ENCODE measurements at places on chromosomes 13 and 19.

- no peak for DNase-seq
Observed at GRCh38 chr13:74860789-74861188, 621.2 kb downstream of the TBC1D4 start.

- no peak for DNase-seq
Observed at GRCh38 chr13:61144834-61145593, 270.6 kb downstream of the PCDH20 start.

DNA sequence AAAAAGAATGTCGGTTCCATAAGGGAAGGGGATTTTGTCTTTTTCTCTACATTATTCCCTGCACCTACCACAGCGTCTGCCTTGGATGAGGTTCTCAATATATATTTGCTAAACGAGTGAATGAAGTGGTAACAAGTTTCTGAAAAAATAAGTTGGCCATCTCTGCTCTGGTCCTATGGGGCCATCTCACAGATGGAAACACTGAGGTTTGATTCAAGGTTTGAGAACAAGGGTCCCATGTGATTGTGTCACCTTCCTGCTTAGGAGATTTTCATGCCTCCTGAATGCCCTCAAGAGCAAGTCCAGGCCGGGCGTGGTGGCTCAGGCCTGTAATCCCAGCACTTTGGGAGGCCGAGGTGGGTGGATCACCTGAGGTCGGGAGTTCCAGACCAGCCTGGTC, 3.2 kb downstream of the MYPOP start:
- DNase-seq, result no peak

DNA sequence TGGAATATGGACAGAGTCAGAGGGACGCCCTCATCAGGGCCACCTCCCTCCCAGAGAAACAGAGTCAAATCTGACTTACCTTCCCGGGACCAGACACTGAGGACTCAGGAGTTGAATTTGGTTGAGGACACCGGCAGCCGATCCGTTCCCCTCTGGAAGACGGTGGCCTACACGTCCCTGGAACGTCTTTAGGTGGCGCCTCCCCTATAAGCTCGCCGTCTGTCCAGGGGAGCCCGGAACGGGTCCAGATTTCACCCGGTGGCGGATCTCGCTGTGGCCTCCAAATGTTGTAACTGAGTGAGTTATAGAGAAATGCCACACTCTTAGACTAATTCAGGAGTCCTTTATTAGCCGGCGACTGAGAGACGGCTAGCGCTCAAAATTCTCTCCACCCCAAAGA, 9.0 kb downstream of the TNFSF14 start:
- DNase-seq, result no peak

- no peak for DNase-seq
Observed at GRCh38 chr13:46587807-46588418, 34.9 kb downstream of the LRCH1 start.

DNA sequence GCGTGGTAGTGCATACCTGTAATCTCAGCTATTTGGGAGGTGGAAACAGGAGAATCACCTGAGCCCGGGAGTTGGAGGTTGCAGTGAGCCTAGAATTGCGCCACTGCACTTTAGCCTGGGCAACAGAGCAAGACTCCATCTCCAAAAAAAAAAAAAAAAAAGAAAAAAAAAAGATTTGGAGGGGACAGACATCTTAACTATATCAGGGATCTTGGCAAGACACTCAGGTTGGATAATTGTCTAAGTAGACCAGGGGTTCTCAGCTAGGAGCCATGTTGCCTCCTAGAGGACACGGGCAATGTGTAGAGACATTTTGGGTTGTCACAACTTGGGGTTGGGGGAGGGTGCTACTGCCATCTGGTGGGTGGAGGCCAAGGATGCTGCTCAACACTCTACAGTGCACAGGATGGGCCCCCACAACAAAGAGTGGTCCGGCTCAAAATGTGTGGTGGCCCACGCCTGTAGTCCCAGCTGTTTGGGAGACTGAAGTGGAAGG, 1.9 kb upstream of the ZNF580 start:
- DNase-seq, result peak; percentile 38

DNA sequence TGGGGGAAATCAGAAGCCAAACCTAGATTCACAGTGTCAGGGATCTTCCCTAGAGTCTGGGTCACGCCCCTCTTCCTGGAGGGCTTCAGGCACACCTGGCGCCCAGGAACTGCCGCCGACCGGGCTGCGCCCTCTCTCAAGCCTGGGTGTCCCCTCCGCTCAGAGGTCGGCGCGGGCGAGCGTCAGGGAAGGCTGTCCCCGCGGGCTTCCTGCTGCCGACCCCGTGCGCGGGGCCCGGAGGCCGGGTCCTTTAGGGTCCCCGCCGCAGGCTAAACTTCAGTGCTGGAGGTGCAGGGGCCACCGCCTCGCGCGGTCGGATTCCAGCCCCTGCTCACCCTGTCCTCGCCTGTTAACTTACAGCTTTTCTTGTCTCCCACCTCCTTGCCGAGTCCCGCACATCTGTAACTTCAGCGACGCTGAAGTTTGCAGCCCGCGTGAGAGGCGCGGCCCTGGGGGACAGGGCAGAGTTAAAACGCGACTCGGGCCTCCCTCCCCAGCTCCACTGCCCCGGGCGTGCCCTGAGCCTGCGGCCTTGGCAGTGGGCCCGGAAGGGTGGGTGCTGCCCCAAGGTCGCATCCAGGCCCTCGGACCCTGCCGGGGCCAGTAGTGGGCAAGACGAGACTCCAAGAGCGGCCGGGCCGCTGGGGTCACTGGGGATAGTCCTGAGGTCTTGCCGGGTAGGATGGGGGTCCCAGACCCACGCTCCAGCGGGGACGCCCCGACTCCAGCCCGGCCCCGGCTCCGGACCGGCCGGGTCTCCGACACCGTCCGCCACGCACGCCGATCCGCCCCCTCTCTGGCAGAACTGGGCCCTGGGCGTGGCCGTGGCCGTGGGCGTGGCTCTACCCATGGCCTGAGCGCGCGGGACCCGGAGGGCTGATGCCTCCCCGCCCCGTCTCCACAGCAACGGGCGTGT, 95.6 kb upstream of the ZNF98 start:
- no peak for DNase-seq

GRCh38 chr19:9353011-9353410, 9.8 kb upstream of the ZNF177 start:
- DNase-seq, result no peak

DNA sequence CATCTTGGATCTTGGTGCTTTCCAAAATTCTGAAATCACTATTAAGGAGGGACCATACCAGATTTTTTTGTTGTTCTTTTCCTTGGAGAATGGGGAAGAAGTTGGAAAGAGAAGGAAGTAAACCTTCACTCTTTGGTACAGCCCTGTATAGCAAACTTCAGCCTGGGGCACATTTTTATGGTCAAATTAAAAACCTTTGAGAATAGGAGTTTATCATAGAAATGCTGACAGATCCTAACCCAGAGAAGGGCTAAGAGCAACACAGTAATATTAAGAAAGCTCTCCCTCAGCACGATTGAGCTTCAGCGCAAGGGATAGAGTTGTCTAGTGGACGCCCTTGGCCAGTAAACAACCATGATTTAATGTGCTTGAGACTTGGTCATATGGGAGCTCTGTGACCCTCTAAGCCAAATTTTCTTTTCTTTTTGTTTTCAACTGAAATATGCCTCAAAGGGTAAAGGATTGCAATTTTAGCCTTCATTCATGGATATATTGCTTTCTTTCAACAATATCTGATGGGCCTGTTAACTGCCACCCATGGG, 294.3 kb upstream of the MAB21L1 start:
- DNase-seq, result no peak

DNA sequence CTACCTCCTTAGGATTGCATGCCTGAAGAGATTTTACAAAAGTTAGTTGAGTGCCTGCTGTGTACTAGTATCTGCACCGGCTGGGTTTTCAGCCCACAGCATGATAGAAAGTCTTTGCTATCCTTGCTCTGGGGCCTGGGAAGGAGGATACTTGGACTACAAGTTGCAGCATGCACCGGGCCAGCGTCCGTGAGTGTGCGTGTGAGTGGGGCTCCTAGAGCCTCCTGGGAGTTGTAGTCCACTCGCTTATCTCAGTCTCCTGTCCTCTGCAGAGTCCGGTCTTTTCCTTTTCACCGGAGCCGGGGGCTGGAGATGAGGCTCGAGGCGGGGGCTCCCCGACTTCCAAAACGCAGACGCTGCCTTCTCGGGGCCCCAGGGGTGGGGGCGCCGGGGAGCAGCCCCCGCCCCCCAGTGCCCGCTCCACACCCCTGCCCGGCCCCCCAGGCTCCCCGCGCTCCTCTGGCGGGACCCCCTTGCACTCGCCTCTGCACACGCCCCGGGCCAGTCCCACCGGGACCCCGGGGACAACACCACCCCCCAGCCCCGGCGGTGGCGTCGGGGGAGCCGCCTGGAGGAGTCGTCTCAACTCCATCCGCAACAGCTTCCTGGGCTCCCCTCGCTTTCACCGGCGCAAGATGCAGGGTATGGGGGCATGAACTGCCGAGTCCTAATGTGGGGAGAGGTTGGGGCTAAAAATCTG, 20.6 kb downstream of the BRSK1 start:
- DNase-seq, result no peak

DNA sequence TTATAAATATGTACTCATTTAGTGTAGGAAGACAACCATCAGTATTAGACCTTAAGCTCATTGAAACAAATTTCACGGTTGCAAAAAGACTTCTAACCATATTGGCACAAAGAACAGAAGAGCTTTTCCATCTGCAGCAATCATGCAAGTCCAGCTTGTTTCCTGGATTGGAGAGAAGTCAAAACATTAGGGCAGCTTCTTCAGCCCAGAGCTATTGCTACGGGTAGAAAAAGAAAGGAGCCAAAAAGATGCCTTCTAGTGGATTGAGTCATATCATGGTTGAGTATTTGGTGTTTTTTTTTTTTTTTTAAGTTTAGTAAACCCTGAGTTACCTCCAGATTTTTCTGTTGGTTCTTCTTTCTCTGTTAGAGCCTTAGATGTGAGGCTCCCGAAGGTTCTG, 99.8 kb downstream of the WDFY2 start:
- DNase-seq, result no peak

GRCh38 chr13:113098162-113098732, 7.3 kb upstream of the F7 start:
- no peak for DNase-seq

DNA sequence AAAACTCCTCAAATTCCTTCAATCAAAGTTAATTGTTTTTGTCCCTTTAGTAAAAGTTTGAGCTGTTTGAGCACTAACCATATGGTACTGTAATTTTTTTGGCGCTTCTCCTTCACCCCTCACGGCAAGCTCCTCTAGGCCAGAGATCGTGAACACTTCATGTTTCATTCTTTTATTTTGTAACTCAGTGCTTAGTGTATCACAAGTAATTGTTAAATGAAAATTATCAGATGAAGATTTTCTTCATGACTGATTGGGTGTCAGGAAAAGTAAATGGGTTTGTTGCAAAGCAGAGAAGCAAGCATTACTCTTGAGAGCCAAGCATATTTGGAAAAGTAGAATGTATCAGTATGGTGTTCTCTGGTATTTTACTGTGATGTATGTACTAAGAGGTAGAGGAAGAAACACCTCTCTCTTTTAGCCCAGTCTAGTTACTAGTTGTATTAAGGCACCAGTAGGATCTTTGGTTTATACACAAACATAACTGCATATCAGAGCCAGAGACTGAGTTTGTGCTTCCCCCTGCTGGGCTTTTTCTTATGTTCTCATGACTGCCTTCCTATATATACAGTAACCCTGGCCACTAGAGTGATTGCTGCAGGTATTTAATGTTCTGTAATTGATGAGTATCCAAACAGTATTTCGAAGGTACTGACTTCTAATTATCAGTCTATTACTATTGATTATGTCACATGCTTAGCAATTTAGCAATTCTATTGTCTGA, 202.3 kb upstream of the KLHL1 start:
- DNase-seq, result no peak

- no peak for DNase-seq
Observed at GRCh38 chr13:97948041-97948440, 5.4 kb upstream of the IPO5 start.

DNA sequence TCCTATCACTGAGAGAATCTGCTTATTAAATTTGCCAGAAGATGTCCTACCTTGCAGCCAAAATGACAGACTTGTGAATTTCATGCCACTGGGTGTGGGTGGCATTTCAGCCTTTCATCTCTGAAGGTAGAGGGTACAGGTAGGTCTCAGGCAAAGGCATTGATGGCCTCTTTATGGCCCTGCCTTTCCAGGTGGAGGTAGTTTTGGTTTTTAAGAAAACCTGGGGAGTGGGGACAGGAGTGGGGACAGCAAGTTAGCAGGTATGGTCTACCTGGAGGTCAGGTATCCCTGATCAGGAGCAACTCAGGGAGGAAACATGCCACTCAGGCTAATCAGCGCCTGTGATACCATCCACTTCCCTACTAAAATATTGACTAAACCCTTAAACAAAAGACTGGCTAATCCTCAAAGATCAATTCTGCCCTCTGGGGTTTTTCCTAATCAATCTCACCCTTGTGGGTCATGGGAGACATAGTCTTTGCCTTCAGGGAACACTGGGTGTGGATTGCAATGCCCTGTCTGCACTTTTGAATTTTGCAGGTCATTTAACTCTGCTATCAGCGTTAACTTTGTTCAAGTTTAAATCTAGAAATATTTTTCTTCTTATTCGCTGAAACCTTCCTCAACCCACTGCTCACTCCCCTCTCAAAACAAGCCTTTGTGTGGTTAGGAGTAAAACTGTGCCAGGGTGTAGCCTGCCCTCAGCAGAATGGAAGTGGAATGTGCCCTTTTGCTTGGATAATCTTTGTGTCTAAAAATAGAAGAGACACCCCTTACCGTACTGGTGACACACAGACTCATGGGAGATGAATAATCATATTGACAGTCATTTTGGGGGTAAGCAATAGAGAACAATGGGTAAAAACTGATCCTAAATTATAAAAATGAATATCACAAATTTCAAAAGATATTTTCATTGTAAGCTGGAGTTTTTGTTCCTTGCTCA, 233.7 kb downstream of the COG6 start:
- no peak for DNase-seq

DNA sequence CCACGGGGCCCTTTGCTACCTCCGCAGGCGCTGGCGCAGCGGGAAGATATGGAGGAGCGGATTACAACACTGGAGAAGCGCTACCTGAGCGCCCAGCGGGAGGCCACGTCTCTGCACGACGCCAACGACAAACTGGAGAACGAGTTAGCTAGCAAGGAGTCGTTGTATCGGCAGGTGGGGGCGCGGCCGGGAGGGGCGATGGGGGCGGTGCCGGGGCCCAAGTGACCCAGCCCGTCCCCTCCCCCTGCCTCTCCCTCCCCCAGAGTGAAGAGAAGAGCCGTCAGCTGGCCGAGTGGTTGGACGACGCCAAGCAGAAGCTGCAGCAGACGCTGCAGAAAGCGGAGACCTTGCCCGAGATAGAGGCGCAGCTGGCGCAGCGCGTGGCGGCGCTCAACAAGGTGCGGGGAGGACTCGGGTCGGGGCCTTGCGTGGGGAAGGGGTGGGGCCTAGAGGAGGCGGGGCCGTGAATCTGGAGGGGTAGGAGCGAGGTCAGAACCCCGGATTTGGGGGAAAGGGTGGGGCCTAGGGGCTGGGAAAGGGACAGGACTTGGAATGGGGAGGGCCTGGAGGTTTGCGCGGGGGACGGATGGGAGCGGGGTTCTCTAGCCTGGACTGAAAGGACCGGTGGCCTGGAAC, 13.7 kb downstream of the PPFIA3 start:
- no peak for DNase-seq
